ENCODE measurements at places on chromosomes 2 and 18.

GRCh38 chr2:163664610-163665009 is 71.2 kb downstream of the FIGN start:
- no peak for DNase-seq

- no peak for DNase-seq
Observed at GRCh38 chr2:119022678-119023077, 80.7 kb downstream of the MARCO start.

DNA sequence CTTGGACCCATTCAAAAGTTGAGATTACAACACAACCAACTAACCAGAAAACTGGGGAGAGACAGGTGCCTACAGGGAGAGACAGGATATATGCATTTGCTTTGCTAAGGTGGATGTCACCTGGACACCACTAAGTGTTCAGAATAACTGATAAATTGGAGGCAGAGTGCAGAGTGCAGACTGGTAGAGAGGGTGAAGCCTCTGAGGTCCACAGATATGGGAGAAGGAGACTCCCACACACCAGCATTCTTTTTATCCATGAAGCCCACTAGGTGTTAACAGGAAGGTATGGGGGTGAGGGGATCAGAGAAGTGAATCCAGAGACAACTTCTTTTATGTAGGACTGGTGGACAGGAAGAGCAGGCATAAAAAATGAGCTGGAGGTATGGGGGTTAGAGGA is 1310.0 kb upstream of the ZEB2 start:
- no peak for DNase-seq

DNA sequence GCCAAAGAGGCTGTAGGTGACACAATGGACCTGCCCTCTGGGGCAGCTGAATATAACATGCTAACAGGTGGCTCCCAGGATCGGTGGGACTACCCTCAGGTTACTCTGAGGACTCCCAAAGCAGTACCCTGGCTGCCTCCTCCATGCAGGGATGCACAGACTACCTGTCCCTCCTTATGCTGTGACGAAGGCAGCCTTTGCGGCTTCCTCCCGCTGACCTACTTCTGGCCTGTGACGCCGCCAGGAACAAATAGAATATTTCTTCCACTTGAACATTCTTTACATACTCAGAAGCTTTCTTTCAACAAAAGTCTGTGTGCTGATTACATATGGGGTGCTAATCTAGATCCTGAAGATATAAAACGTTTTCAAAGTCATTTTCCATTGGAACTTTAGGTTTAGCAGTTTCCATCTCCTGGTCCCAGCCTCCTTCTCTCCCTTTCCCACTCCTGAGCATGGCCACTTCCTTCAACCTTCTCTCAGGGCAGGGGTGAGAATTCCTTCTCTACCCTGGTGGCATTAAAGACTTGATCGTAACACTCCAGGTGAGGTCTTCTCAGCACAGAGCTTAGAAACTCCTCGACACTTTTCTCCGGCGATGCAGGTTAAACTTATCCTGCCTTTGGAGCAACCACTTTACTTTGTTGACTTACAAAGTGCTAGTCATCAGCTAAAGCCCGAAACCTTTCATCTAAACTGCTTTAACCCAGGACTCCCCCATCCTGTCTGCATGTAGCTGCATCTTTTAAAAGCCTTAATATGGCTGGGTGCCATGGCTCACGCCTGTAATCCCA is 58.9 kb upstream of the STK17B start:
- no peak for DNase-seq

- DNase-seq, result no peak
Observed at GRCh38 chr18:1498216-1498615, 593.5 kb downstream of the ADCYAP1 start.

- DNase-seq, result peak; percentile 45
Observed at GRCh38 chr2:144374163-144374661, 145.7 kb downstream of the ZEB2 start.

DNA sequence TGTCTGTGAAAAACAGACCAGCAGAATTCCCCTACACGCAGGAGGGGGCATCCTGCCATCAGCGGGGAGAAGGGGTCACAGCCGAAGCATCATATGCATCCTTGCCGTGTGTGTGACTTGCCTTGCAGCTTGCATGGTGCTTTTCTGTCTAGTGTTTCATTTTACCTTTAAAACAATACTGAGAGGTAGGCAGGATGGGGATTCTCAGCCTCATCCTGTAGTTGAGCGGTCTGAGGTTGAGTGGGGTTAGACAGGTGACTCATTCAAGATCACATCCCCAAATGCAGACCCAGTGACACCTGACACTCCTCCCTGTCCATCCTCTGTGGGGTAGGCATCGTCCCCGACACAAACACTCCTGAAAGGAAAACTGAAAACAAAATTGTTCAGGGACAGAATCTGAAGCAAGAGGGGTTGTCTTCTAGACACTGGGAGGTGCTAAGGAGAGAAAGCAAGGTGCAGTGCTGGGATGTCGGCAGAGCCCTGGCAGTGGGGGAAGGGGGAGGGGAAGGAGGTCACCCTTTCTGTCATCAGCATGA is 7.9 kb downstream of the ARL4C start:
- DNase-seq, result no peak

- peak; percentile 23 for DNase-seq
Observed at GRCh38 chr2:127820080-127820668, 9.2 kb upstream of the WDR33 start.

DNA sequence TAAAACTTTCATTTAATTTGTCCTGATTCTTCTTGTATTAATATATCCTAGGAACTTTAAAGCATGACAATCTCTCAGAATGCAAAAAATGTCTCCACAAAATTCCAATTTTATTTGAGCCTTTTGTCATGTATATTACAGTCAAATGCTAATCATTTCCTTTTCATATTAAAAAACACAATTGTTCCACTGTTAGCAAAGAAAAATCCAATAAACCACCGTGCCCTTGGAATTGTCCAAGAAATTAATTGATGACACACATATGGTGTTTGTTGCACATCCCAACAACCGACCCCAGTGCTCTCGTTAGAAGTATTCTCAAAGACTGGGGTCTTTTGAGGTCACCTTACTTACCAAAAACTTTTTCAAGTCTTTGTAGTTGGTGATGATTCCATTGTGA is 28.1 kb downstream of the GFPT1 start:
- no peak for DNase-seq

GRCh38 chr2:60002183-60002867 is 551.1 kb downstream of the BCL11A start:
- DNase-seq, result peak; percentile 0

- no peak for DNase-seq
Observed at GRCh38 chr2:42055573-42056514, 8.0 kb downstream of the PKDCC start.

DNA sequence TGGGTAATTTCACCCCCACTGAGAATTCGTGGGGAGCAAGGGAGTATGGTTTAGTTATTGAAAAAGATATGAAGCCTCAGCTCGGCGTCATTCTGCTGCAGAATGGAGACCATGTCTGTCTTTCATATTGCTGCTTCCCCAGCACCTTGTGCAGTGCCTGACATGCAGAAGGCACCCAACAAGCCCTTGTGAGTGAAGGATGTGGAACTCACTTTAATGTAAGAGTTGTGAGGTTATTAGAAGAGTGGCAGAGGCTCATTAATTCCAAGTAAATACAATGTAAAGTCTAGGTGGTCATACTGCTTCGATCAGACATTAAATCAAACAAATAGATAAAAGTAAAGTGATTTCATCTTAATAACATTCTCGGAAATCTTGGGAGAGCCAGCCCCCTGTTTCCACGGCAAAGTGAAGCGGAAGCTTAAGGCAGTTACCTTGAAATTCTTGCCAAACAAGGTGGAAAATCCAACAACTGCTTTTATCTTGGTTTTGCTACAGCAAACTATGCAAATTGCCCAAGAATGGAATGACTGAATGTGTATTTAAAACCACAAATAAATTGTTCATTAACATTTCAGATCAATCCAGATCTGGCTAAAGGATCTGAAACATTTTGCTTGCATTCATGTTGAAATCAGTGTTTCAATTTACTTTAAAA is 9.6 kb downstream of the CFAP221 start:
- DNase-seq, result no peak

DNA sequence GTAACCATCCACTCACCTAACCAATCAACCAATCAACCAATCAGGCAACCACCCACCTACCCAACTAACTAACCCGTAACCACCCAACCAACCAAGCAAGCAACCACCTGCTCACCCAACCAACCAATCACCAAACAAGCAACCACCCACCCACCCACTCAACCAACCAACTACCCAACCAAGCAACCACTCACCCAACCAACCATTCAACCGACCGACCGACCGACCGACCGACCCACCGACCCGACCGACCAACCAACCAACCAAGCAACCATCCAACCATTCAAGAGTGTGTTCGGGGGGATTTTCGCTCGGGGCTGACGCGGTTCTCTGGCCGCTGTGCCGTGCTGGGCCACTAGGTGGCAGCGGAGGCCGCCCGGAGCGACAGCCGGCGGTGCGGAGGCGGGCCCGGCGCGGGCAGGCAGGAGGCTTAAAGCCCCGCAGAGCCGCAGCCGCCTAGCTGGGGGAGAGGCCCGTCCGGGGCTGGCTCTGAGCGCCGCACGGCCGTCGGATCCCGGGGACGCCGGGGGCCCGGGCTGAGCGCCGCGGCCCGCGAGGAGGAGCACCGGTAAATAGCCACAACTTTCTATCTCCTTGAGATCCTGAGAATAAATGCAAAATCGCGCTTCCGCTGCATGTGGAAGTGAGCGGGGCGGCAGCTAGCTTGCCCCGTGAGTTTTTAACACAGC is at the start of gene MC5R:
MC5R (plus strand) TSS at position 443 of the 689 bp plus-strand sequence. CDS start 1,617 bp downstream, outside the sequence.
- DNase-seq, result peak; percentile 75

- peak; percentile 78 for DNase-seq
Observed at GRCh38 chr2:39620067-39620466, 45.6 kb upstream of the TMEM178A start.

- DNase-seq, result no peak
Observed at GRCh38 chr2:125405816-125406215, 1250.1 kb upstream of the GYPC start.

DNA sequence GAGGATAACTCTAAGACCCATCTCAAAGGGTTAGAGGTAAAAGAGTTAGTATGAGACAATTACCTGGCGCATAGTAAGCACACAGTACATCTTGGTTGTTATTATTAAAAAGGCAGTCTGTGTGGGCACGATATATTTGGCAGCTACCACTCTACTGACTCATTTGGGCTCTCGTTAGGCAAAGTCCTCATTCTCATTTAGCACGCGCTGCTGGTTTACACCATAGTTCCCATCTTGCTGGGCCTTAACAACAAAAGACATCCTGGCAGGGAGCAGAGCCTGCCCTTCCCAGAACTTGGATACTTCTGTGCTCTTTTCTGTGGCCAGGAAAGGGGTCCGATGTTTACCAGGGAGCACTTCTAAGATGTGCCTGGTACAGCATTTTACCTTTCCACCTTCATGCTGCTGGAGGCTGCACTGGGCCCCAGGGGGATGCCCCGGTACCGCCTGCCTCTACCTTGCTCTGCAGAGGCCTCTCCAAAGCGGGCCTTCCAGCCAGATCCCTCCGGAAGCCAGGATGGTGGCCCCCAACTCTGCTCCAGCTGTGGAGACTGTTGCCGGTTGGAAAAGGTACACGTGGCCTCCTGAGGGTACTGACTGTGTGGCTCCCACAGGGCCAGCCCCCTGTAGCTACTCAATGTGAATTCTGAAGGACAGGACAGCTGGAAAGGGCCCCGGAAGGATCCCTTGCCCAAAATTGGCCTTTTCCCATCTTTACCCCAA is 15.0 kb downstream of the GLI2 start:
- DNase-seq, result no peak

GRCh38 chr2:16853088-16853487 is 187.5 kb upstream of the CYRIA start:
- DNase-seq, result no peak

DNA sequence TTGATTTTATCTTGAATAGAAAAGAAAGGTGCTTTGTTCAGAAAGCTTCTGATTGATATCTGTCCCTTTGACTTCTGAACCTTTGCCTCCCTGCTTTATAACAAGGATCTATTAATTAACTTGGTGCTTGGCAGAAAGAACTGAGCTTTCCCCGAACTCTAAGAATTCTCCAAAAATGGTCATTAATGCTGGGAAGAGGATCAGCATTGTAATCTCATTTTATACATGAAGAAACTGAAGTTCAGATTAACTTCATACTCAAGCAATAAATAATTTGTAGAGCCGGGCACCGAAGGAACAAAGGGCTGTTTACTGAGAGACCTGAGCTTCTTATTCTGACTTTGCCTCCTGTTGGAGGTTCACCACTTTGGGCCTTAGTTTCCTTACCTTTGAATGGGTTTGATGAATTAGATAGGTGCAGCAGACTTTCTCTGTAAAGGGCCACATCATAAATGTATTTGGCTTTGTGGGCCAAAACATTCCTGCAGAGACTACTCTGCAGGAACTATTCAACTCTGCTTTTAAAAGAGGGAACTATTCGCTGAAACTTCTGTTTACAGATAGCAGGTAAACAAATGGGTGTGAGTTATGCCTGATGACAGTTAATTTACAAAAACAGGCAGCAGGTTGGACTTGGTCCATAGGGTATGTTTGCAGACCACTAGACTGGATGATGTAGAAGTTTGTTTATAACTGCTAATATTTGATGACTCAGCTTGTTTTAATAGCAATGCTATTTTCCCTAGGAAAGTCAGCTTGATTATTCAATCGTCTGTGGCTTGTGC is 272.9 kb downstream of the TGIF1 start:
- DNase-seq, result peak; percentile 36

DNA sequence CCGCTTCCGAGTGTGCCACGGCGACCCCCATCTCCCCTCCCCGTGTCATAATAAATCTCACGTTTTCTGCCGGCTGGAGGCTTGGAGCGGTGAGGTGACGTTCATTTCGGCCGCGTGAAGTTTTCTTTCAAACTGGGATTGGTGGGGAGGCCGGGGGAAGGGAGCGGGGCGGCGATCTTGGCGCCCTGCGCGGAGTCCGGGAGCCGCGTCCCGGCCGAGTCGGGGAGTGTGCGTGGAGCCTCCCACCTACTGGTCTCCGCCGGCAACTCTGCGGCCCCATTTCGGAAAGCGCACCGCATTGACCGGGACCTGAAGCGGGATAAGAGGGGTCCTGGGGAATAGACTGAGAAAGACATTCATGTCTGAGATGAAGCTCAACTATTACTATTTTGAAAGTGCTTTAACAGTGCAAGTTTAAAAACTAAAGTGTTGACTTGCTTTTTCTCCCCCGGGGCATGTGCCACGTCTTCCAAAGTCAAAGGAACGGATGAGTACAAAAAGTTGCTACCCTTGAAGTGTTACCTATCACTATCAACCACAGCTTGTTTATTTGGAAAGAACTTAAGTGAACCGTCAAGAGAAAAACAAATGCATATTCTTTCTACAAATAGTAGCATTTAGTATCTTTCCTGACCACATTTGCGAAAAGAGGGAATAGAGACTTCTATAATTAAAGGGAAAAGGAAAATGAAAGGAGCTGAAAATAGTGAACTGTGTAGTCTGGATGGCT is 818 bp upstream of the IKZF2 start:
- peak; percentile 56 for DNase-seq

- DNase-seq, result no peak
Observed at GRCh38 chr18:8167026-8167425, 442.2 kb upstream of the RAB12 start.
